ENCODE measurements at places on chromosomes 5 and 9.
A peak's percentile ranks its signal among the peaks of the same experiment; 100 is the strongest.

- no peak for DNase-seq
Observed at GRCh38 chr9:123321616-123322272, 34.3 kb upstream of the CRB2 start.

GRCh38 chr9:87854580-87854955 is 28.1 kb upstream of the SPATA31E1 start:
- no peak for DNase-seq

- no peak for DNase-seq
Observed at GRCh38 chr5:33338336-33339110, 102.2 kb upstream of the TARS1 start.

GRCh38 chr5:14598225-14598624 is 16.6 kb downstream of the OTULINL start:
- no peak for DNase-seq

GRCh38 chr9:96061293-96061987 is 185.9 kb downstream of the ERCC6L2 start:
- peak; percentile 53 for DNase-seq

- no peak for DNase-seq
Observed at GRCh38 chr5:65563777-65564176, 681 bp downstream of the PPWD1 start.

DNA sequence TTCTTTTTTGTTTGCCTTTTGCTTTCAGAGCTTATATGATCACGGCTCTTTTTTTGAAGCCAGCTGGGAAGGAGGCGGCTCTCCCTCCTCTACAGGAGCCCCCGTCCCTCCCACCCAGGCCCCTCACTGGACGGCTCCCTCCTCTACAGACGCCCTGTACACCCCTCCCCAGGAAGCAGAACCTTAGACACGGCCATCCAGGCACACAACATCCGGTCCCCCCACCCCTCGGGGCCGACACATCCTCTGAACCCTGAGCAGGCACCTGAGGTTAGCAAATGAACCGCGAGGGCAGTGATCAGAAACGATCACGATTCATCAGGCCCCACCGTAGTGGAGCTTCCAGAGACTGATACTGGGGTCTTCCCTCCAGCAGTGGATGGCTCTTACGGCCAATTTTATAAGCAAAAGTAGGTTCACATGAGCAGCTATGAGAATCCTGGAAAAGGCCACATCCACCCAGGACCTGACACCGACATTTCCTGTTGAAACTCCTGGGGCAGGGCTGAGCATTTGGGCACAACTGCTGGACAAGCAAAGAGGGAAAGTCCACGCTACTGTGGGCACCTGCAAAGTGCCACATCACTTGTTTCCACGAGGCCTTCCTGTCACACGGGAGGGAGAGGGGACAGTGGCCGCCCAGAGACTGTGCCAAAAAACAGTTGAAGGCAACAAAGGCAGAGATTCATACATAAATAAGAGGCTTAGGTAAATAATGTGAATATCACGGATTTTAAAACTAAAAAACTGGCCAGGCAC is 78.9 kb downstream of the SEMA4D start:
- DNase-seq, result no peak

- DNase-seq, result no peak
Observed at GRCh38 chr5:150052956-150053712, 33.2 kb downstream of the CSF1R start.

DNA sequence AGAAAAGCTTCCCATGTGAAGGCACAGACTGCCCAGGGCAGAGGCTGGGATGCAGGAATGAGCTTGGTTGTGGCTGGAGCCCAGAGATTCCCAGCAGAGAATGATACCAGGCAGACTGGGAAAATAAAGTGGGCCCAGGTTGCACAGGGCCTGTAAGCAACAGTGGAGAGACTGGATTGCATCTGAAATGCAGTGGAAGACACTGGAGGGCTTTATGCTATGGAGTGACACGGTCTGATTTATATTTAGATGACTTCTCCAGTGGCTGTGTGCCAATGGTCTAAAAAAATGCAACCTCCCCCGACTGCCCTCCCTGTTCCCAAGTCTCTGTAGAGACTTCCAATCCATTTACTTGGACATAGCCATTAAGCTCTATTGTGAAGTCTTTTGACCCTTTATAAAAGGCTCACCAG is 951.1 kb upstream of the DMAC1 start:
- DNase-seq, result no peak

DNA sequence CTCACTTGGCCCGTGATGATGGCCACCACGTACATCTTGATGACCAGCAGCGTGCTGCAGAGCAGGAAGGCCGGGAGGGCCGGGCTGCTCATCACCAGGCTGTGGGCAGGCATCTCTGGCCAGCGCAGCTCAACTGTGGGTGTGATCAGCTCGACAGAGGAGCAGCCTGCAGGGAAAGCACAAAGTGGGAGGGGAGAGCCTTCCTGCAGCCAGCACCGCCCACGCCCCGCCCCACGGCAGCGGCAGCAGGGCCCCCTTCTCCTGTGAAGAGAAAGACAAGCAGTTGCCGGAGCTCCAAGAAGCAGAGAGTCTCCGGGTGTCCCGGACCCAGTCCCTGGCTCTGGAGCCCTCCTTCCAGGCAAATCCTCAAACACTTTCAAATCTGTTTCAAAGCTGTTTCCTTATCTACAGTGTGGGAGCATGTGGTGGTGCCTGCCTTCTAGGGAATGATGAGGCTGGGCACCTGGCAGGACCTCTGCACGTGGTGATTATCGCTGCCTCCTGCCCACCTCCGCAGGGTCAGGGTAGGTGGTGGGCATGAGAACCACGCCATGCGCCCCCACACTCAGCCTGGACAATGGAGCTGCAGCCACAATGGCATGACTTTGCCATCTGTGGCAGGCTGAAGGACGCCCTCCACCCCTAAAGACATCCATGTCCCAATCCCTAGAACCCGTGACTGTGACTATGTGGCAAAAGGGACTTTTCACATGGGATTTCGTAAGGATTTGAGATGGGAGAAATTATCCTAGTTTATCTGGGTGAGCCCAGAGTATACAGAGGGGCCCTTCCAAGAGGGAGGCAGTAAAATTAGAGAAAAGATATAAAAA is at the start of gene PTGES:
Gene PTGES (minus strand): TSS at position 143 of the 830 bp plus-strand sequence. CDS start 30 bp downstream, at position 113.
- peak; percentile 94 for DNase-seq

GRCh38 chr9:21251190-21251589 is 11.4 kb upstream of the IFNA14 start:
- no peak for DNase-seq

DNA sequence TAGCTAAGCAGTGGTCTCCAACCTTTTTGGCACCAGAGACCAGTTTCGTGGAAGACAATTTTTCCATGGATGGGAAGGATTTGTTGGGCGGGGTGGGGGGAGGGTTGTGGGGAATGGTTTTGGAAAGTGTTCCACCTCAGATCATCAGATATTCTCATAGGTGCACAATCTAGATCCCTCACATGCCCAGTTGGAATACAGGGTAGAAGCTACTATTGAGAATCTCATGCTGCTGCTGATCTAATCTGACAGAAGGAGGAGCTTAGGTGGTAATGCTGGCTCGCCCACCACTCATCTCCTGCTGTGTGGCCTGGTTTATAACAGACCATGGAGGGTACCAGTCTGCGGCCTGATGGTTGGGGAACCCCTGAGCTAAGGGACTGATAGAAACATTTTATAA is 662.7 kb upstream of the RGMB start:
- DNase-seq, result no peak

- DNase-seq, result no peak
Observed at GRCh38 chr5:62814991-62815390, 236.4 kb downstream of the LRRC70 start.
